ENCODE measurements at places on chromosomes 11 and 22.

GRCh38 chr11:26702406-26702805 is 19.5 kb downstream of the SLC5A12 start:
- no peak for DNase-seq

GRCh38 chr11:19890308-19890707 is 177.7 kb downstream of the NAV2 start:
- no peak for DNase-seq

- DNase-seq = no peak
Measured at GRCh38 chr11:66561178-66561974, 7.0 kb downstream of the CTSF start.

DNA sequence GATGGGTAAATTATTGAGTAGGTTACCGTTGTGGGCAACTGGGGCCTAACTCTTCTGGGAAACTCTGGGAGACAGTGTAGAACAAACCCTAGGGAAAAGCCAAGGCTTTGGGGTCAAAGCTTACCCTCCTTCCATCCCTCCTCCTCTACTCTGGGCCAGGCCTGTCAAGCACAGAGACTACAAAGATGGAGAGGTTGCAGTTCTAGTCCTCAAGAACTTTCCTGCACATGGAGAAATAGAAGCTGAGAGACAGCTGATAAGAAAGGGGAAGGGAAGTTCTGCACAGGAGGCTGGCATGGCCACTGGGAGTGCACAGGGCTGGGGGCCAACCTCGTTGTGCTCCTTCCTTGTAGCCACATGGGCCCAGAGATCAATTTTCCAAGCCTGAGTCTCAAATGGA is 67.2 kb upstream of the ALX4 start:
- DNase-seq = no peak

DNA sequence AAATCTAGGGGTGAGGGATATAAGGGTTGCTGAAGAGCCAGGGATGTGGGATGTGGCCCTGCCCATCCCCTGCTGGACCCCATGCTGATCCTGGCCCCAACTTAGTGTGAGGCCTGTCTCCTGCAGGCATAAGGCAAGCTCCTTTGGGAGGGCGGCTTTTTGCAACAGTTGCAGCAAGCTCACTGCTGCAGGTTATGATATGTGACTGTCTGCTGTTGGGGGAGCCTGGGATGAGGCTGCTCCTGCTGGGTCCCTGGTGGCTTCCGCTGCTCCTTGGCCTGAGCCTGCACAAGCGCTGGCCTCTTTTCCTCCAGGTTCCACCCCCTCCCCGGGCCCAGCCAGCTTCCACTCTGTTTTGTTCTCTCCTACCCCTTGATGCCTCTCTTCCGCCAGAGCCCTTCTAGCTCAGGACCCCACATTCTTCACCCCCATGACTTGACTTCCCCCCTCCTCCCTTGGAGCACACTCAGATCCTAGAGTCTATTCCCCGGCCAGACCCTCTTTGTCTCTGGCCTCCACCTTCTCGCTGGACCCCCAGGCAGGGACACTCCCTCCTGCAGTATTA is 35.0 kb upstream of the SYT13 start:
- no peak for DNase-seq

DNA sequence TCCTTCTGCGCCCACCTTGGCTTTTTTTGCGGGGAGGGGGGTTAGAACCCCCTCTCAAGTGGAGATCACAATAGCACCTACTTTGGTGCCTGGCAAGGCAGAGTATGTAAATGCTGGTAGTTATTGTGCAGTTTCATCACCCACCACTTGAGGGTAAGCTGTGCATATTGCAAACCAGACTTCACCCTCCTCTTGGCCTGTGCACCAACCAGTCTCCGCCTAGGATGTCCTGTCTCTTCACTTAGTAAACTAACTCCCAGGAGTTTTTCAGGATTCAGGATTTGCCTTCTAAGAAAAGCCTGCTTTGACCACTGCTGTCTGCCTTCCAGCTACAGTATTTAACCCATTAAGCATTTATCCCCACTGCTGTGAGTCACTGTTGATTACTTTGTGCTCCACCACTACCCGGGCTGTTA is 2.0 kb upstream of the UBXN1 start:
- DNase-seq = no peak

DNA sequence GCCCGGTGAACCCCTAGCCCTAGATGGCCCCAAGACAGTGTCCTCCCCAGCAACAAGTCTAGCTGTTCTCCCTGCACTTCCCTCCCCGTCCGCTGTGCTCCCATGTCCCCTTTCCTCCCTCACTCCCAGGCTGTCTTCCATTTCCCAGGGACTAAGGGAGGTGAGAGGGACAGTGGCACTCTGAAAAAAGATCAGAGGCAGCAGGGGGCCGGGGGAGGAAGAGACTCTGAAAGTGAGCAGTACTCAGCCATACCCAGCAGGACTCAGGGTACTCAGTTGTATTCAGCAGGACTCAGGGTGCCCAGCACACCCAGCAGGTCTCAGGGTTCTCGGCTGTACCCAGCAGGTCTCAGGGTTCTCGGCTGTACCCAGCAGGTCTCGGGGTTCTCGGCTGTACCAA is 48.4 kb upstream of the THY1 start:
- no peak for DNase-seq

DNA sequence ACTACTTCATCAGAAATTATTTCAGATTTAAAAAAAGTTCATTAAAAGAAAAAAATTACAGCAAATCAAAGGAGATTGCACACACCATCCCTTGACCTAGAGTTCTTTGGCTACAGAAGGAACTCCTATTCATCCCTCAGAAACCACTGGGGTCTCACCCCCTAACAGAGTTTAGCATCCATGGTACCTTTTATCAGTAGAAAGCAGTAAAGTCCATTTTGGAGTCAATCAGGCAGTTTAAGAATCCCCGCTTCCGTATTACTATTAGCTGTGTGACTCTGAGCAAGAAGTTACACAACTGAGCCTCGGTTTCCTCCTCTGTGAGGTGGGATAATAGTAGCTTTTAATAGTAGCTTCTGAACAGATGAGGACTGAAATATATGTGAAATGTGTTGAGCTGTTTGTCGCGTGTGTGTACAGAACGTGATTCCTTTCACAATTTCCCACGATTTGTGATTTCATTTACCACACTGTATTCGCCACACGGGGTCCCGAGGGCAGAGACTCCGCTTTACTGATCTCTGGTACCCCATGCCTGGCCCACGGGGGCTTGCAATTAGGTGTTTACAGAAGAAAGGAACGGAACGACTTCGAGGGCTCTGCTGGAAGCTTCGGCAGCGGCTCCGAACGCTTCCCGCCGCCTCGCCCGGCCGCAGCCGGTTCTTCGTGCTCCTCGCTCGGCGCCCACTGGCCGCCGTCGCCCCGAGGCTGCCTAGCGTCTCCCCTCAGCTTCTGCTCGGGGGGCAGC is 72.5 kb upstream of the ZBED5 start:
- no peak for DNase-seq

GRCh38 chr11:43913829-43914380 is 28.5 kb upstream of the C11orf96 start:
- no peak for DNase-seq

- DNase-seq = no peak
Measured at GRCh38 chr11:2165571-2165970, 4.6 kb upstream of the INS start.

DNA sequence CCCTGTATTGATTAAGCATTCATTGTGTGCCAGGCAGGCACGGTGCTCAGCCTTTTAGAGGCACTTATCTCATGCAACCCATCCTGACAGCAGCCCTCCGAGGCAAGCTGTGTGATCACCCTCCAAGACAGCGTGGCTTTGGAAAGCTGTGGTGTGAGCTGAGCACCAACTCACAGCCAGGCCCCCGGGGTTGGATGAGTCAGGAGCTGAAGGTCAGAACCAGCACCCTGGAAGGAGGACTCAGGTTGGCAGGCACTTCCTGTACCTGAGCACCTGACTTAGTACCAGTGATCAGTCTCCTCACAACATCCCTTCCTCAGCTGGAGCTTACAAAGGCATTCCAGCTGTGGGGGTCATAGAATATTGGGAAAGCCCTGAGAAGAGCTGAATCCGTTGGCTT is 9.0 kb downstream of the PATZ1 start:
- no peak for DNase-seq

- no peak for DNase-seq
Measured at GRCh38 chr22:48288376-48288940, 1526.0 kb downstream of the TBC1D22A start.

GRCh38 chr11:1922481-1923081 is 3.1 kb downstream of the TNNT3 start:
- DNase-seq = no peak

GRCh38 chr22:20465759-20466077 is 28.1 kb upstream of the SCARF2 start:
- no peak for DNase-seq

- peak; percentile 61 for DNase-seq
Measured at GRCh38 chr22:29202212-29203192, 3.2 kb upstream of the EMID1 start.

DNA sequence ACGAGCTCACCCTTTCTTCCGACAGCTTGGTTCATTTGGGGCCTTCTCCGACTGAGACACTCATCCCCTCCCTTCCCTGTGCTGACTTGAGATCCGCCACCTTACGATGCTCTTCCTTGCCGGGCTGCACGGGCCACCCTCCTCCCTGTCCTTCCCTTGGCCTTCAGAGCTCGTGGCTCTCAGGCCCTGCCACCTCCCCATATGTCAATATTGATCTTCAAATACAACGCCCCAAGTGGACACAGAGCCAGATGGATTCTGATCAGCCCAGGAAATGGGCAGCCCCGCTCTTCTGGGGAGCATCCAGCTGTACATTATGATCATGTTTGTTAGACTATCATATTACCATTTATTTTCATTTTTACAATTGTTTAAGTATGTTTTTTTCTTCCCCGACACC is 812.8 kb downstream of the TBC1D22A start:
- DNase-seq = no peak

GRCh38 chr11:76064192-76064591 is 142.1 kb downstream of the WNT11 start:
- no peak for DNase-seq

DNA sequence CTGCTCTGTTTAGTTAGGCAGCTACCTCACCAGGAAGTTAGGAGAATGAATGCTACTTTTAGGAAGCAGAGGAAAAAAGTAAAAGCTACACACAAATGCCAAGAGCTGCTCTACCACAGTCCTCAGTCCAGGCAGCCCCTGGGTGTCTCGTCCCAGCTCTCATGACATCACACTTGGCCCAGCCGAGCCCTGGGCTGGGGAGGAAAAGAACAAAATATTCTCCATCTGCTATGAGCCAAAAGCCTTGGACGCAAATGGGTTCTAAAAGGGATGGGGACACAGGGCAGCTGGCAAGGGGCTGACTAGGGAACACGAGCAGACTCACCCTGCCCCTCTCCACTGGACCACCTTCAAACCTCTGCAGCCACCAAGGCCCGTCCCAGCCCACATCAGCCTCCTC is 26.1 kb downstream of the TMEM184B start:
- DNase-seq = no peak

DNA sequence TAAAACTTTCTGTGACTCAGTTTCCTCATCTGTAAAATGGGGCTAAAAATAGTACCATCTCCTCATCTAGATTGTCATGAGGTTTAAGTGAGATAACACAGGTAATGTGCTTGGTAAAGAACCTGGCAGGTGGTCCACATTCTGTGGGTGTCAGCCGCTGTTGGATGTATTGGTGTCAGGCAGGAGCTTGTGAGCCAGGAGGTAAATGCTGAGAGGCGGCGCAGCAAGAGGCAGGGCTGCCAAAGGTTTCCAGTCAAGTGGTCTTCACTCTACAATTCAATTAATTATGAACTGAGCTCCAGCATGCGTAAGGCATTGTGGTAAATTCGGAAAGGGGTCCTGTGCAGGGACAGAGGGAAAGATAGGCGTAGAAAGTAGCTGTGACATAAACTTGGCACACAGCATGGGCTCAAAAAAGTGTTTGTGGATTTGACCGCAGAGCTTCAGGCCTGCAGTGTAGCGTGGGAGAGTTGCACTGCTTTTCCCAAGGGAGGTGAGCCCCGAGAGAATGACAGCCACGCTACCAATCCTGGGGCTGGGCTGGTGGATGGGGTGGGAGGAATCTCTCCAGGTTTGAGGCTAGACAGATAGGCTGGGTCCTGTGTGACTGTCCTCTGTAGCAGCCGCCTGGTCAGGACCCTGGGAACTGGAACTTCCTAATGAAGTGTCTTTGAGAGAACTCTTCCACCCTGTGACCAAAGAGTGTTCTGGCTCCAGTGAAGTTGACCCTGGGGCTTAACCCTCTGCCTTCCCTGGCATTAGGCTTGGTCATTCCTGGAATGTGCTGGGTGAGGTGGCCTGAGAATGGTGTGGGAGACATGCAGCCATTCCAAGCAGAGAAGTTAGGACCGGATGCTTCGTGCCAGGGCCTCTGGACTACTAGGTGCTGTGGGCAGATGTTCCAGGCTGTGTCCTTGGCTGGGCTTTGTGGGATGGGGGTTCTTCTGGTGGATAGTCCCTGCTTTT is 122.4 kb downstream of the FEZ1 start:
- no peak for DNase-seq

- no peak for DNase-seq
Measured at GRCh38 chr22:27413702-27414101, 387.9 kb downstream of the MN1 start.

GRCh38 chr11:109507836-109508561 is 86.0 kb downstream of the C11orf87 start:
- DNase-seq = no peak

DNA sequence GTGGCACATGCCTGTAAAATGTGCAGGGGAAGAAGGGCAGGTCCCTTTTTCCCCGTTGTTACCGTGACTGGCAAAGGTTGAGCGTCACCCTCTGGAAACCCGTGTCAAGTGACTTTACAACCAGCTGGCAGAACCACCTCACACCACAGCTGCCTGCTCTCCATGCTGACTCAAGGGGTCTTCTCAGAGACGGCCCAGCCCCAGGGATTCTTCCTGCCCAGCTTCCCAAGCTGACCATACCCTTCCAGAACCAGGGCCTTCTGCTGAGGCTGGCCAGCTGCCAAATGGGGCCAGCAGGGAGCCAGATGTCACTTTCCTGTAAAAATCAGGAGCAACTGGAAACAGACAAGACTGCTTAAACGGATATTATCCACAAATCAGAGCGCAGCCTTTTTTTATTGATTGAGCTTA is 6.3 kb downstream of the PC start:
- no peak for DNase-seq

DNA sequence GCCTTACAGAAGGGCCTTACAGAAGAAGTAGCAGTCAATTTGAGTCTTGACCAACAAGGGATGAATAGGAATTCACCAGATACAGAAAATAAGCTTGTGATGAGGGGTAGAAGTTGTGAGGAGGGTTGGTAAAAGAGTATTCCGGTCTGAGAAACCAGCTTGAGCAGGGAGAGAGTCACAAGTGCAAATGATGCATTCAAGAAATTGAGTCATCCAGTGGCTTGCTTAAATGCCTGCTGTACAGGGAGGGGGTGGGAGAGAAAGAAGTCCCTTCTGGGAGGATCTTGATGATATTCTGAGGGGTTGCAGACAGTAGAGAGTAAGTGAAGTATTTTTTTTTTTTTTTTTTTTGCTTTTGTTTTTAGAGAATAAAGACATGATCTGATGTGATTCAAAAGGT is 9.2 kb downstream of the CCKBR start:
- no peak for DNase-seq

DNA sequence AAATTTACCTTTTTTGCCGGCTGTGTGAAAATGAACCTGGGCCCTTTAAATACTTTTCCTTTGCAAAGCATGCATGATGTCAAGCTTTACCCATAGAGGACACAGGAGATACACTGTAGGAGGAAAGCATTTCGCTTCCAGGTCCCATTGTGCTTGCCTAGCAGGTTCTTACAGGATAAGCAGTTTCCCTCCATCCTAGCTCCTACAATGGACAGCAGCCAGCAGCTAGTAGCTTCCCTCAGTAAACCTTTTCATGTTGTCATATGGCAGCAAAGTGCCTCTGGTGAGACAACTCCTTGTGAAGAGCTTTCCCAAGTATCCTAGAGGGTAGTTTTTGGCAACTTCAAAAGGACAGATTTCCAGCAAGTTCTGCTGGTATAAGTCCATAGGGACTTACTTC is 78.4 kb downstream of the RBFOX2 start:
- no peak for DNase-seq

- no peak for DNase-seq
Measured at GRCh38 chr11:103257360-103257759, 148.1 kb downstream of the DYNC2H1 start.

Data from stimulated activated CD8-positive, alpha-beta memory T cell treated with anti-CD3 and anti-CD28 coated beads, Interleukin-7, amount 100 ng/mL, for 48 hours (primary cell).